ENCODE measurements at places on chromosomes 1 and 21.
A peak's percentile ranks its signal among the peaks of the same experiment; 100 is the strongest.

DNA sequence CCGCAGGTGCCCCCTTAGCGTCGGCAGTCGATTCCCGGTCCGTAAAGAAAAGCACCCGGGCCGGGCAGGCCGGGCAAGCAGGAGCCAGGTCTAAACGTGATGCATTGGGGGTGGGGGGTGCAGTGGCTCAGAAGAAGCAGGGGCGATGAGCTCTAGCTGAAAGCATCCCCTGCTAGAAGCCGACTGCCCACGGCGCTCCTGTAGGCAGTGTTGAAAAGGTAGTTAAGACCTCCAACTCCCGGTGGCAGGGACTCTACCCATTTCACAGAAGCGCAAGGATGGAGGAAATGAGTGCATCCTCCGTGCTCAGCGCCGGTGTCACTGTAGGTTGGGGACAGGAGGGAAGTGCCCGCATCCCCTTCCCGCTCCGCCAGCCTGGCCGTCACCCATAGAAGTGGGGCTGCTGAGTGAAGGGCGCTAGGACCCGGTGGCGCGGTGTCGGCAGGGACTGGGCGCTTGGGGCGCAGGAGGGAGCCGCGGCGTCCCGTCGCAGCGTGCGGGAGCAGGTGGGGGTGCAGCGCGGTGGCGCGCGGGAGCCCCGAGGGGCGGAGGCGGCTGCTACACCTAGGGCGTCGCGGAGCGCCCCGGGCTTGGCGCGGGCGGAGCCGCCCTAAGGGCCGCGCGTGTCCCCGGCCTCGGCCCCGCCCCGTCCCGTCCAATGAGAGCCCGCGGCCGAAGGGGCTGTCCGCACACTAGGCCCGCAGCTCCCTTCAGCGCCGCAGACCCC, at the start of gene WNT2B:
Gene WNT2B (plus strand): TSS at position 688 of the 727 bp plus-strand sequence. CDS start 298 bp downstream, outside the sequence.
- peak; percentile 53 for DNase-seq

DNA sequence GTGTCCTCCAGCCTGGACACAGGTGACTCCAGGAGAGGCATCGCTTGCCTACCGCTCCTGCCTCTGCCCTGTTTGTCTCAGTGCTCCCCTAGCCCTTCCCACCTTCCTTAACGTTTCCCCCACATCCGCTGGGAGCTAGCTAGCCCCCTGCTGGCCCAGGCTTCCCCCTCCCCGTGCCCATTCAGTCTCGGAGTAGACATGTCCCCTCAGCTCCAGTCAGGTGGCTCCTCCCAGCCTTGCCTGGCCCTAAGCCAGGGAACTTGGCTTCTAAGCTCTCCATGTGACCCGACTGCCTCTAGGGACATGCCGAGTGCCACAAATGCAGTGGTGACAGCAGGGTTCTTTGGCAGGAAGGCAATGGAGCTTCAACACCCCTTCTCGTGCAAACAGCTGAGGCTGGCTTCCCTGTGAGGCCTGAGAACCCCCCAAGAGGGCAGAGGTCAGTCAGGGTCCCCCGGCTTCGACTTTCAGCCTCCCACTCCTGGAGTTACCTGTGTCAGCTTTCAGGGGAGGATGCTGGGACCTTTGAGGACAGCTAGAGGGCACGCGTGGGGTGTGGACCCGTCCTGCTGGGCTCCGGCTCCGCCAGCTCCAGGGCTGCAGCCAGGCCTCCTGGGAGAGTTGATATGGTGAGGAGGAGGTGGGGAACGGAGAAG, 16.2 kb downstream of the DRAXIN start:
- DNase-seq, result no peak

DNA sequence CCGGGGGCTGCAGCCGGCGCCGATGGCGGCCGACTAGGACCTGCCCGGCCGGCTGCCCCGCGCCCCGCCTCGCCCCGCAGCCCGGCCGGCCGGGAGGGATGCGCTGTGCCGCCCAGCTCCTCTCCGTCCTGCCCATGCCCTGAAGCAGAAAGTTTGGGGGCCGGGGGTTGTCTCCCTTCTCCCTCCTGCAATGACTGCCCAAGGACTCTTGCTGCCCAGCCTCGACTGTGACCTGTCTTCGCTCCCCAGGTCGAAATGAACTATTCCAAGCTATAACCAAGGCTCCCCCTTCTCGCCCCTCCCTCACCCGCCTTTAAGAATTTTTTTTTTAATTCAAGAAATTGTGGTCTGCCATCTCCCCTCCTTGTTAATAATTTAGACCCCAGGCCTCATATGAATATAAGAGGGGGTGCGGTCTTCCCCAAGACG, 361 bp downstream of the TMCC2 start:
- no peak for DNase-seq

- DNase-seq, result no peak
Observed at GRCh38 chr21:41280115-41280919, 36.3 kb upstream of the FAM3B start.

DNA sequence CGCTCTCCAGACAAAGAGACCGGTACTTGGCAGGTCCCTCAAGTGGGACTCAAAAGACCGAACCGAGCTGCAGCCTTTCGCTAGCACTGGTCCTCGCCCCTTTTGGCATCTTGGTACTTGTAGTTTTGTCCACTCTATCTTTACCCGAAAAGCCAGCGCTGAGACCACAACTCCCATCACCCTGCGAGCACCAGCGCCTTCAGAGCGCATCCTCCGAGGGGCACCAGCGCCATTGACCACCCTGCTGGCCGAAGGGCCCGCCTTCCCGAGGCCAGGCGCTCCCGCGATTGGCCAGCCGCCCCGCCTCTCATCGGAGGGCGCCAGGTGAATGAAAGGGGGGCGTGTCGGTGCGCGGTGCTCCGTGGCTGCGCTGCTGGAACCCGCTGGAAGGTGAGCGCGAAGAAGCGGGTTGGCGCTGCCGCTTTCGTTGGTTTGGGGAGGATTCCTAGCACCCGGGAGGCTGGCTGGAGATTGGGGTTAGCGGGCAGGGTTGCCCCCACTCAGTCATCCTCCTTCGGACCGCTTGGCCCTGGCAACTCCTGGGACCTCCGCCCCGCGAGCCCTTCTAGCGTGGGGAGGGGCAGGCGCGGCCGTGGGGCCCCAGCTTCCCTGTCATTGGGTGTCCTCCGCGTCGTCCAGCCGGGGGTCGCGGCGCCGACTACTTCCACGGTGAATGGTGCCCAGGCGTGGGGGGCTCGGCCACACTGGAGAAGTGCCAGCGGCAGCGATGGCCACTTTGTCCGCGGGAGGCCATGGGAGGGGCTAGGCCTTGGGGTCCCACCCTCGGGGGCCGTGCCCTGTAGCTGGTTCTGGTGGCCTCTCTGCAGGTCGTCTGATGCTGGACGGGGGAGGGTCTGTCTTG, at the start of gene ZBTB8B:
Gene ZBTB8B (plus strand): TSS at position 357 of the 862 bp plus-strand sequence. CDS start 5,553 bp downstream, outside the sequence.
- peak; percentile 12 for DNase-seq

DNA sequence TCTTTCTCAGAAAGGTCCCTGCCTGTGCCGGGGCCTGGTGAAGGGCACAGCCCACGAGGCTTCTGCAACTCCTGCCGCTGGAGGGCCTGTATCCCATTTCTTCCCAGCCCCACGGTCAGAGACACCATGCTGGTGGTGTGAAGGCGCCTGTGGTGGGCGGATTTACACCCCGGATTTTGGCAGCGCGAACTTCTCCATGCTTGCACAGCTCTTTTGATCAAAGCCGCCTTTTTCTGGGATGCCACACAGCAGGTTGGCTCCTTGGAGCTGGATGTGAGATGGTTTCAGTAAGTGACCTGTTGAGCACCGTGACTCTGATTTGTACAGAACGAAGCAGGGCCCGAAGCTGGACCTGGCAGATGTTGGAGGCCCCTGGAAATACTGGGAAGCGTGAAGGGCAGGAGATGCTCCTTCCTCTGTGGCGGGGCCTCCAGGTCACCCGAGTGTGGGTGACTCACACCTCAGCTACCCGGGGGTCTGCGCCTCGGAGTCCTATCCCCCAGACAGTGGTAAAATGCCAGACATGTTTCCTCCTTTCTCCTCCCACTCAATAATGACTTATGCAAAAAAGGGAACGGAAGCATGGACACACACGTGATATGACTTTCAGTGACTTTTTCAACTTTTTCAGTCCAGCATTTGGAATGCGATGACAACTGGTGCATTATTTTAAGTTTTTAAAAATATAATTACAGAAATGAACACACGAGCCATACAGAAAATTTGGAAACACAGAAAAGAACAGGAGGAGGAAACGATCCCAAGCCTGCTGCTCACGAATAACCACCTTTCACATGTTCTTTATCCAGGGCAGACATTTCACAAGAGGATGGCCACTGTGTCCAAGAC, 9.0 kb downstream of the UMODL1 start:
- DNase-seq, result peak; percentile 9

- no peak for DNase-seq
Observed at GRCh38 chr1:203676455-203676854, 49.8 kb downstream of the ATP2B4 start.

- DNase-seq, result no peak
Observed at GRCh38 chr1:89104147-89104546, 21.8 kb downstream of the GBP2 start.

DNA sequence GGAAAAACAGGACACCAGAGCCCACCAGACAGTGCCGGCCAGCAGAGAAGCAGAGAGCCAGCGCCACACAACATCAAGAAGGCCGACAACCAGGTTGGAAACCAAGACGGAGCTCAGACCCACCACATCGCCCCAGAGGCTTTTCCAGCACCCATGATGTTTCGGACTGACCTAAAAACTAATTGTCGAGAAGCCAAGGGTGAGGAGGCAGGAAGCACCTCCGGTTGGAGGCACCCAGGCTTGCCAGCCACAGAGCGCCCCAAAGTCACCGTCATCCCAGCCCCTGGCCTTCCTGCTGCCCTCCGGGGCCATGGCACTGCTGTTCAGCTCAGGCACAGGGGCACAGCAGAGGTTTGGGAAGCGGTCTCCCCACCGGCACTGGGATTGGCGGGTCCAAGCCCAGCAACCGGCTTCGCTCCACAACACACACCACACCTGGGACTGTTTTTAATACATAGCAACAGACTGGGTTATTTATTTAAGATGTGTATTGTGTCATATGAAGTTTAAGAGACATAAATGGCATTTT, 67.2 kb downstream of the SLC37A1 start:
- no peak for DNase-seq

DNA sequence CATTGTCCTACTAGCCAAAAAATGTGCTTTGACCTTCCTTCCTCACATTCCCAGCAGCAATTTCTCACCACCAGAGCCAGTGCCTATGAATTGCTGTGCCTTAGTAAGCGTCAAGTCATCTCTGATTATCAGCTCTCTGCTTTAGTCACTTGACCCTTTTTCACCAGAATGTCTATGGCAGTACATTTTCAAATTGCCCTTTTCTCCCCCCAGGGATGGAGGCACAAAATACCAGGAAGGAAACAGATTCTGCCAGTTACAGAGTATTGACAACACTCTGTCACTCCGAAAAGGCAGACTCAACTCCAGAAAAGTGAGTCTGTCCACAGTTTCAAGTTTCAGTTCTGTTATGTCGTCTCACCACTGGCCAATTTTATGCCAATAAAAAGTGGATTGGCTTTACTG, 167.4 kb downstream of the TNFSF18 start:
- DNase-seq, result no peak

DNA sequence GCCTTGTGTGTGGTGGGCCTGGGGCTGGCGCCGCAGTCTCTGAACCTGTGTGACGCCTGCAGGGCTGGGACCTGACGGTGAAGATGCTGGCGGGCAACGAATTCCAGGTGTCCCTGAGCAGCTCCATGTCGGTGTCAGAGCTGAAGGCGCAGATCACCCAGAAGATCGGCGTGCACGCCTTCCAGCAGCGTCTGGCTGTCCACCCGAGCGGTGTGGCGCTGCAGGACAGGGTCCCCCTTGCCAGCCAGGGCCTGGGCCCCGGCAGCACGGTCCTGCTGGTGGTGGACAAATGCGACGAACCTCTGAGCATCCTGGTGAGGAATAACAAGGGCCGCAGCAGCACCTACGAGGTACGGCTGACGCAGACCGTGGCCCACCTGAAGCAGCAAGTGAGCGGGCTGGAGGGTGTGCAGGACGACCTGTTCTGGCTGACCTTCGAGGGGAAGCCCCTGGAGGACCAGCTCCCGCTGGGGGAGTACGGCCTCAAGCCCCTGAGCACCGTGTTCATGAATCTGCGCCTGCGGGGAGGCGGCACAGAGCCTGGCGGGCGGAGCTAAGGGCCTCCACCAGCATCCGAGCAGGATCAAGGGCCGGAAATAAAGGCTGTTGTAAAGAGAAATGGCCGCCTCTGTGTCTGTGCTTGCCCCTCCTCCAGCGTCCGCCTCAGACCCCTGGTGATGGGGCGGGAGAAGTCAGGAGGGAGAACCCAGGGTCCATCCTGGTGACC, 788 bp downstream of the ISG15 start:
- DNase-seq, result peak; percentile 42

DNA sequence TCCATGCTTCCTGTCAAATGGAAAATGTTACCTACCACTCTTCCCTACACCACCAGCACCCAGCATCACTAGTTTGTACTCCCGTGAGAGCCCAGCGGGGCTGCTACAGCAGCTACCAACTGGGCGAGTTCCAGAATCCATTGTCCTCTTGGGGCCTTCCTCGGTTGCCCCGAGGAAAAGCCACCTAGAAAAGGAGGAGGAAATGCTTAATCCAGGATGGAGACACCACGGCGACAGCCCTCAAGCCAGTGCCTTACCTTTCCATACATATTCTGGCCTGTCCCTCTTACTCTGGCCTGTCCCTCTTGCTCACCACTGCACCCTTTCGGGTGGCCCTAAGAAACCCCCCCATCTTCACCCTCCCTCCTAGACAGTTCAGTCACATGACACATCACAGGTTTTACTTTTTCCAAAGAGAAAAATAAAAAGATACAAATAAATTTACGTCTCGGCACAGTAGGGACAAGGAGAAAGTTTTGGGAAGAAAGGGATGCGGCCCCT, 478 bp downstream of the RIT1 start:
- peak; percentile 13 for DNase-seq

- DNase-seq, result no peak
Observed at GRCh38 chr1:29284286-29284960, 48.1 kb downstream of the PTPRU start.

DNA sequence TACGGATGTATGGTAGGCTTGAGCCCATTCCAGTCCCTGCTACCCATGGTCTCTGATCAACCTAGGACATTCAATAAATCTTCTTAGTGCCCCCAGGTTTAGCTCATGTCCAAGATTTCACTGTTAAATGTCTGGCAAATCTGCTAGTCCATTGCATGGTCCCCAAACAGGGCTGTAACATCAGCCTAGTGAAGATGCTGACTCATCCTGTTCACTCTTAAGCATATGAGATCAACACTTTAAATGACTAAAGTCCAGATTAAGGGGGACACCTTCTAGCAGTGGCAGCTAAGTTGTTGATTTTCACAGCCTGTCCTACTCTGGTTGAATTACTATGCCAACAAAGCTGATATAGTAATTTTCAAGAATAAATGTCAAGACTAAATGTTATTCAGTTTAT, 46.5 kb upstream of the NUF2 start:
- no peak for DNase-seq

GRCh38 chr1:82153752-82154151, 353.0 kb downstream of the ADGRL2 start:
- no peak for DNase-seq

- no peak for DNase-seq
Observed at GRCh38 chr1:27592232-27592930, 11.6 kb downstream of the AHDC1 start.

- no peak for DNase-seq
Observed at GRCh38 chr1:21604208-21604957, 64.8 kb downstream of the RAP1GAP start.

- no peak for DNase-seq
Observed at GRCh38 chr1:4346131-4346530, 308.3 kb upstream of the AJAP1 start.
